ENCODE measurements at places on chromosomes 6 and 20.

DNA sequence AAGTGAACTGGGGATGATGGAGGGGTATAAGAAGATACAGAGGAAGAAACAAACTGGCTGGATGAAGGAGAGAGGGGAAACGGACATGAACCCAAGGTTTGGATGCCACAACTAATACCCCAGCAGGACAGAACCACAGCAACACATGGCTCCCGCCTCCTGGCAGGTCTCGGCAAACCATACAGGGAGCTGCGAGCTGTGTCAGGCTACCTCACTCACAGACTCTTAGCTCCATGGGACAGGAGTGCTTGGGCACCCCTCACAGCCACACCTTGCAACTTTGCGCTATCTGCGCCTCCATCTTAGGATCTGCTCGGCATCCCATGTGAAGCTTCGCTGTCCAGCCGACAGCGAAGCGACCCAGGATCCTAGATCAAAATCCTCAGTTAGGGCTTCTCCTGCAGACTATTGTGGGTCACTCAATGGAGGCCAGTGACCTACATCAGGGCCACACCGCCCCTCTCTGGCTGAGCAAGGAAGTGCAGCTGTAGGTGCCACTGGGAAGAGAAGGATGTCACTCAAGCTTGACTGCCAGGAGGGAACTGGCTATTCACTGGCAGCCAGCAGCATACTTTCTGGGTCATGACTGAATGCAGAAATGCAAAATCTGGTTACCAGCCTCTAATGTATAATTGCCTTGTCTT is 174.4 kb upstream of the RIN2 start:
- peak; percentile 38 for DNase-seq

- DNase-seq, result no peak
Measured at GRCh38 chr6:37406726-37407341, 26.2 kb upstream of the CMTR1 start.

- no peak for DNase-seq
Measured at GRCh38 chr6:153129873-153130514, 1.1 kb downstream of the RGS17 start.

- DNase-seq, result no peak
Measured at GRCh38 chr6:165877192-165877591, 214.2 kb upstream of the PDE10A start.

DNA sequence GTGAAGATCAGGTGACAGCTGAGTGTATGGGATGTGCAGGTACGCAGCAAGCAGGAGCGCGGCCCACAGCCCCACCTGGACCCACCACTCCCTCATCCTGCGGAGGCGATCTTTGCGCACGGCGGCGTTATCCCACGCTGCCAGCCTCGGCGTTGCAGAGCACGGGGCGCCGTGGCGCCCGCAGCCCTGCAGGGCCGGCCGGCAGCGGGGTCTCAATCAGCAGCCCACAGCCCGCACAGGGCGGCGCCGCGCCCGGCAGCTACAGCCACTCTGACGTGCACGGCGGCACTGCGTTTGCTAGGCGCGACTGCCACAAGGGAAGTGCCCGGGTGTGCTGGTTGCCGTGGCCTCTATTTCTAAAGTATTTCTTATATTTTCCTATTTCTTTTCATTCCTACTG is 46.9 kb downstream of the LAMA2 start:
- no peak for DNase-seq

- DNase-seq, result no peak
Measured at GRCh38 chr20:19741924-19742323, 16.1 kb upstream of the RIN2 start.

GRCh38 chr20:14303106-14303505 is 34.3 kb downstream of the FLRT3 start:
- no peak for DNase-seq

- no peak for DNase-seq
Measured at GRCh38 chr6:7145885-7146828, 38.4 kb downstream of the RREB1 start.

GRCh38 chr20:34023937-34024722 is 30.4 kb downstream of the RALY start:
- DNase-seq, result no peak

- DNase-seq, result no peak
Measured at GRCh38 chr6:156890627-156891314, 113.6 kb downstream of the ARID1B start.

DNA sequence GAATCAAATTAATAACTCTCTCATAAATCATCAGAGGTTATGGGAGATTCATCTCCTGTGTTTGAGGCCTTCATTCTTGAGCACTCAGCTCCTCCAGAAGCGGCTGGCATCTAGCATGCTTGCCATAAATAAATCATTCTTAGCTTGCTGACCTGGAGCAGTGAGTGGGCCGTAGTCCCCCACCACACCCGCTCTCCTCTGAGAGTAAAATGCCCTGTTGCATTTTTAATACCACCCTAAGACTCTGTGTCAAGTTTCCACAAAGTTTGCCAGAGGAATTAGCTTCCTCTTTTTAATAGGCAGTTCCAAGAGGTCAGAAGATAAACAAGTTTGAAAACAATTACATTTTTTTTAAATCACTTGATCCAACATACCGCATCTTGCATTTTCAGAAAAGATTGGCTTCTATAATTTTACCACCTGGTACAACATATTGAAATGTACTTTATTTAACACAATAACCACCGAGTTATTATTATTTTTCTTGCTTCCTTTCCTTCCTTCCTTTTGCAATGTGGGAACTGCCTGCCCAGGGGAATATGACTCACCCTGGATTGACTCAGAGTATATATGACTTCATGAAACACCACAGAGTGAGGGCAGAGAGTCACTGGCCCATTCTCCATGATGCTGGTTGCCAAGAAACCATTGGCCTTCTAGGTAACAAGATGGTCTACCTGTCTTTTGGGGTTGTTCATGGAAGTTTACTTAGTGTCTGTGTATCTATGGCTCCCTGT is 29.4 kb upstream of the CLIC5 start:
- DNase-seq, result no peak

DNA sequence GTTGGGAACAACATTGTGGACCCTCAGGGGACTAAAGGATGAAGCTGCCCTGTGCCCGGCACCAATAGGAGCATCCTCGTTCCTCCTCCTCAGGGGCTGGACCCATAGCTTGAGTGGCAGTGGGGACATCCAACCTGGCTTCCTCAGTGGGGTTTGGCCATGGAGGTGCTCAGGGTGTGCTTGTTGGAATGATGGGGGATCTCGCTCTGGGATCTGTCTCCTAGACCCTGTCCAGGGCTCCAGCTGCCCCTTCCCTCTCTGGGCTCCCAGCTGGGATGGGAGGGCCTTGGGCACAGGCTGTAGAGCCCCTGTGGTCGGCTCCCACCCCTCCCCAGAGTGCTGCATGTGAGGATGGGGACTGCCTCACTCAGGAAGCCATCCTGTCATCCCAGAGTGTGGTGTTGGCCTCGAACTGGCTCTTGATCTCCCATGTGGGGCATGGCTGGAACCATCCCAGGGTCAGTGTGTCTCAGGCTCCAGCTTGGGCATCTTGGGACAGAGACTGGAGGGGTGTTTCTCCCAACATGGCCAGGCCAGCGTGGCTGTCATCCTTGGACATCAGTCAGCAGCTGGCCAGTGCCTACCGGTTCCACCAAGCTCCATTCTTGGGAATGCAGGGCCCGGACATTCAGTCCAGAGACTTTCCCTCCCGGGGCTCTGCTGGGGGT is 9.5 kb upstream of the MYT1 start:
- DNase-seq, result no peak

GRCh38 chr20:2671977-2672376 is 8.0 kb upstream of the IDH3B start:
- DNase-seq, result no peak

DNA sequence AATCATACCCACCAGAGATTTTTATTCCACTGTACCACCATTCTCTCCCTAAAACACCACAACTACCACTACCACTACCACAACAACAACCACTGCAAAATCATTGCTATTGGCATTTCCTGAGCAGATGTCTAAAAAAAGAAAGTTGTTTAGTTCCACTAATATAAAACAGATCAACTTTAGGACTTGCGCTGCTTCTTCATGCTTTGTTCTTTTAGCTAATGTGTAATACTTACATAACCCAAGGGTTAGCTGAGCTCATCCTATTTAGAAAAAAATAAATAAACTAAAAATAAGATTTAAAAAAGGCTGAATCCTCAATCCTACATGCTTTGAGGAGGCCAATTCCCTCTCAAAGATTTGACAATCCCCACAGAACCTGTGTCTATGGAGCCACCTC is 11.4 kb downstream of the IYD start:
- no peak for DNase-seq

DNA sequence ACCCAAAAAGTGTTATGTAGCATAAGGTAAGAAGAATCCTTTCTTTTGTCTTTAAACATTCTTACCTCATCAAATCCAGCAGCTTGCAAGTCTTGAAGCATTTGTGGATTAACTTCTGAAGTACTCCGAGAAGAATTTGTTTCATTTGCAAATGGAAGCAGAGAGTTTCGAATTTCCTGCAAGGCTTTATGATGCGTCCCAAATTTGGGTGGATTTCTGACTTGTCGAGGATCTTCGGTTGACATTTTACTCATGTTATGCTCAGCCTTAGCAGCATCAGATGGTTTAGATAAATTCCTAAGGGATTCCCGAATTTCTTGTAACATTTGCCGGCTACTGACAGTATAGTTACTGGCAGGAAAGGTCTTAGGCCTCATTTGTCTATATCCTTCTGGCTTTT is 16.2 kb downstream of the LATS1 start:
- no peak for DNase-seq

- no peak for DNase-seq
Measured at GRCh38 chr6:95978230-95978629, 37.5 kb upstream of the FUT9 start.

GRCh38 chr6:29566856-29567255 is 7.3 kb upstream of the UBD start:
- DNase-seq, result no peak

GRCh38 chr6:142861711-142862110 is 83.3 kb downstream of the HIVEP2 start:
- no peak for DNase-seq

DNA sequence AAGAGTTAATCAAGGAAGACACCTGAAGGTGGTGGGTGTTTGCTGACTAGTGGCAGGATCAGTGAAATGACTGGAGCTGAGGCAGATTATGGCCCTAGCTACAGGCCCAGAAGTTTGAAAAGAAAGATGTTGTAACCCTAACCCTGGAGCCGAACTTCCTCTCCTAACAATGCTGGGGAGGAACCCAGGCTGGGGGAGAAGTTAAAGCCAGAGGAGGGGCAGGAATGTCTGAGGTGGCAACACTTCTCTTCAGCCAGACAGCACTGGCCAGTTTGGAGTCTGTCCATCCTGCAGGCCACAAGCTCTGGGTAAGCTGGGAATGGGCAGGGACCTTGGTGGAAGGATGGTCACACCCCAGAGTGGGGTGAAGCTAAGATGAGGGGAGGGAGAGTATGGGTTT is at the start of gene LST1:
TSS of gene LST1 (plus strand) at position 270 of the 400 bp plus-strand sequence. CDS start 1,023 bp downstream, outside the sequence.
- DNase-seq, result no peak

GRCh38 chr20:4671015-4671414 is 50.7 kb upstream of the PRND start:
- no peak for DNase-seq

DNA sequence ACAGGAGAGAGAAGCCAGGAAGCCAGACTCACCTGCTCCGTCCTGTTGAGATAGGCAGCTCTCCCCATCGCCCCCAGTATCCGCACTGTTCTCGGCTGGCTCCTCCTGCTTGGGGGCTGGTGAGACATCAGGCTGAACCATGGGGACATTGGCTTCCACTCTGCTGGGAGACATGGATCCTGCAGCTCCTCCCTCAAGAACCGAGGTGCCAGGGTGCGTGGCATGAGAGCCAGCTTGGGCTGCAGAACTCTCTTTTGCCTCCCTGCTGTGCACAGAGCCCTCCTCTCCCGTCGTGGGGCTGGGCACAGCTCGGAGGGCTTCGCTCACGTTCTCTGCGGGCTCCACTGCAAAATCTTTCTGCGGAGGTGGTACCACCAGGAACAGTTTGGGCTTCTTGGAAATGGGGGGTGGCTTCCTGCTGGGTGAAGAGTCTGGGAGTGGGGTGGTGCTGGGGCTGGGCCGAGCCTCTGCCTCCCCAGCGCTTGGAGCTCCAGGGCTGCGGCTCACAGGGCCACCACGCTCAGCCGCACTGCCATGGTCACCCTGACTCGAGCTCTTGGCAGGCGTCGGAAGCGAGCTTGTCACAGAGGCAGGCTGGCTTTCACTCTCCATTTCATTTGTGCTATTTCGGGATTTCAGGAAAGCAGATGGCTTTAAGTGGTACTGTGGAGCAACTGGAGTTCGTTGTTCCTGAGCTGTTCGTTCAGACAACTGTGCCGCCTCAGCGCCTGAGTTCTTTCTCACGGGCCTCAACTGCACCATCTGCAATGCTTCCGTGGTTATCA is 26.5 kb downstream of the HEBP2 start:
- DNase-seq, result peak; percentile 56

DNA sequence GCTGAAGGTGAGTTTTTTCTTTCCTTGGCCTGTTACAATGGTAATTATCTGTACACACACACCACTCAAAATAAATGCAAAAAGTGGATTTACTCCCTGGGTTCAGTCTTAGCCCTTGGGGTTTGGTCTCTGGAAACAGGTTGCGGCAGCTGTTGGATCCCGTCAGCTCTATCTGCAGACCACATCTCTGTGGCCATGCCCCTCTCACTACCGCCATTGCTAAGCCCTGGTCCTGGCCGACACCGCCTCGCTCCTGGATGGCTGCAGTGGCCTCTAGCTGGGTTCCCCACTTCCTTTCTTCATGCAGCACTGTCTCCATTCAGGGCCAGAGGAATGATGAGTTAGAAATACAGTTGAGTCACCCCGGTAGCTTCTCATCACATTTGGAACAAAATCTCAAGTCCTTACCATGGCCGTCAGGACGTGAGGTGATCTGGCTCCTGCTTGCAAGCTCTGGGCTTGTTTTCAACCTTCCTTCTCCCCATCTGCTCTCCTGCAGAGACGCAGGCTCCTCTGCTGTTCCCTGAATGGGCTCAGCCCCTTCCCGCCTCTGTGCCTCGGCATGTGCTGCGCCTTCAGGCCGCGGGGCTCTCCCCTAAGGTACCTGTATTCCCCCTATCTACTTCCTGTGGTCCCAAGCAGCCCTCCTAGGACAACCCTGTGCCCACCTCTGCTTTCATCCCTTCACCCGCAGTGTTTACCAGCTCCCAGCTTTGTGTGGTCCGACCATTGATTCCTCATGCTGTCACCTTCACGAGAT is 38.0 kb downstream of the EFCAB8 start:
- no peak for DNase-seq

DNA sequence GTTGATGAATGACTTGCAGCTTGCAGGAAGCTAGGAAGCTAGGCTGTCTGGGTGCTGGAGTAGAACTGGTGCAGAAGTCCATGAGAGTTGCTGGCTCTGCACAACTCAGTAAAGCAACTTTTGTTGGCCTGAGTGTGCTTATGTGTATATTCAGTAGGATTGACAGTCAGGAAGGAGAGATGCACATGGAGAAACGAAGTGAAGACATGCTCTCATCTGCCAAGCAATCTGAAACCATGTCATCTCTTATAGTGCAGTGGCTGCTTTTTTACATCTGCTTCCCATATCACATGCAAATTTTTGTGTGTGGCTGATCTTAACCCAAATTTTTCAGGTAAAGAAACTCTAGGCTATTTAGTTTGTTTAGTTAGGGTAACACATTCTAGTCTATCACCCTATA is 252.4 kb upstream of the HS3ST5 start:
- DNase-seq, result no peak

Data from anterior cingulate cortex (tissue), 58 donors.